Stimulated activated CD4-positive, alpha-beta T cell treated with anti-CD3 and anti-CD28 coated beads, TNF-alpha, amount 100 ng/mL, for 1 hour (primary cell): ENCODE measurements at places on chromosomes 16 and 17.

GRCh38 chr17:52134641-52135040, 23.9 kb downstream of the CA10 start:
- no peak for DNase-seq

- peak; percentile 58 for DNase-seq
Observed at GRCh38 chr17:77882481-77883212, 75.9 kb upstream of the TNRC6C start.

DNA sequence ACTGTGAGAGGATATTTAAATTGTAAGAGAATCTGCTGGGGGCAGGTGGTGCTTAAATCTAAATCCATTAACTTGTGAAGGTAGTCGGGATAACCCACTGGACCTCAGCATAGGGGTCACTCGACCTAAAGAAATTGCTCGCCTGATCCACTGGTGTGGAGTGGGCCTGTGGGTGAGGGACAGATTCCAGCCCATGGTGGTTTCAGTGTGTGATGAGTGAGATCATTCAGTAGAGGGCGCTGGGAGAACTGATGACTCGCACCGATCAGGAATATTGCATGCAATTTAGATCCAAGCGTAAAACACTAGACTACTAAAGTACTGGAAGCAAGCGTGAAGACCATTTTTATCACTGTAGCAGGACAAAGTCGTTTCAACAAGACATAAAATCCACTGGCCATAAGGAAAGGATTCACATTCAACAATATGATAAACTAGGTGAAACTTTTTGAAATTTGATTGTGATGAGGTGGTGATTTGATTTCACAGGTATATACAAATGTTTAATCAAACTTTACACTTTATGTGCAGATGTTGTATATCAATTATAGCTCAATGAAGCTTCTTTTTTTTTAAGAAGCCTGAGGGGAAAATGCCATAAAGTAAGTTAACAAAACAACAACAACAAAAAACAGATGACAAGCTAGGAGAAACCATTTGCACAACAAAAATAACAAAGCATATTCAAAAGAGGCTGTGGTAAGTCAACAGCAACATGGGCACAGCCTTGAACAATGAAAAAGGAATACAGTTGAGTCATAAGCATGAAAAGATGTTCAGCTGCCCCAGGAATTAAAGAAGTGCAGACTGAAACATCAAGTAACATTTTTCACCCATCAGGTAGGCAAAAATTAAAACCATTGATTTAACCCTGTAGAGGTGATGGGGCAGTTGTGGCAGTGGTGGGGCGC, 7.5 kb upstream of the TMEM170A start:
- peak; percentile 14 for DNase-seq

DNA sequence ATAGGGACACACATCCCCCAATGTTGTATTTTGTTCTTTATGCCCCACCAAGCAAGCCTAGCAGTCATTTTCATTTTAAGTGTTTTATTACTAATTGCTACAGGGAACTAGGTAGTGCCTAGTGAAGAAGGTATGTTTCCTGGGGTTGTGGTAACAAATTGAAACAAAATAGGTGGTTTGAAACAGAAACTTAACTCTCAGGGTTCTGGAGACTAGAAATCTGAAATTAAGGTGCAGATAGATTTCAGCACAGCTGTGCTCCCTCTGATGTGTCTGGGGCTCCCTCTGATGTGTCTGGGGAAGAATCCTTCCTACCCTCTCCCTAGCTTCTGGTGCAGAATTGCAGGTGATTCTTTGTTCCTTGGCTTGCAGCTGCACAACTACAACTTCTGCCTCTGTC, 390.1 kb downstream of the ZFHX3 start:
- no peak for DNase-seq

DNA sequence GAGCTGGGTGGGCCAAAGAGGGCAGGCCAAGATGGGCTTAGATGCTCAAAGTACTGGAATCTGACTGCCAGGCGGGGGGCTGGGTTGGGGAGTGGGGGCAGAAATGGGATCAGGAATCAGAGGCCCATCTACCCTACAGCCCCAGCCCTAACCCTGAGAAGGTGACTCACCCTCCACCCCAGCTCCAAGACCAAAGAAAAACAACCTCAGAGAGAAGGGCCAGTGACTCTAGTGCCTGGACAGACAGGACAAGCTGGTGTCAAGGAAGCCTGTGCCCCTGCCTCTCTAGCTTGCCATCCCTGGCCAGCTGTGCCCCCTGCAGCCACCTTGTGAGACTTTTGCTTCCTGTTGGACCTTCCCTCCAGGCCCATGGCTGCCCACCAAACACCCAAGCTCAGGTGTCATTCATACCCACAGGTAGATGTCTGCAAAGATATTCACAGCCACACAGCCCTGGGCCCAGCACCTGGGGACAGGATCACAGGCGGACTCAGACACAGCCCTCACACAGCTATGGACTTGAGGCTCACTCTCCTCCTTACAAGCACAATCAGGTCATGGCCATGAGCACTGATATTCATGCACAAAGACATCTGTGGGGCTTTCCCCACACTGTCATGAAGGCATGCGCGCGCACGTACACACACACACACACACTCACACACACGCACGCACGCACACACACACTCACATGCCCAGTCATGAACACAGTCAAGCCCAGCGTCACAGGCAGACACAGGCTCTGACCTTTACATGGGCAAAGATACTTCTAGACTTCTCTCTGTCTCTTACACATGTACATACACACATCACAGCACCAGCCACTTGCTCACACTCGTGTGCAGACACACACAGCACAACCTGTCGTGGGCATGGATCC, 2.8 kb downstream of the WNT3 start:
- no peak for DNase-seq

- DNase-seq: no peak
Observed at GRCh38 chr17:40178021-40178601, 841 bp downstream of the RAPGEFL1 start.

GRCh38 chr16:48052731-48053417, 102.9 kb downstream of the ABCC12 start:
- DNase-seq: no peak

DNA sequence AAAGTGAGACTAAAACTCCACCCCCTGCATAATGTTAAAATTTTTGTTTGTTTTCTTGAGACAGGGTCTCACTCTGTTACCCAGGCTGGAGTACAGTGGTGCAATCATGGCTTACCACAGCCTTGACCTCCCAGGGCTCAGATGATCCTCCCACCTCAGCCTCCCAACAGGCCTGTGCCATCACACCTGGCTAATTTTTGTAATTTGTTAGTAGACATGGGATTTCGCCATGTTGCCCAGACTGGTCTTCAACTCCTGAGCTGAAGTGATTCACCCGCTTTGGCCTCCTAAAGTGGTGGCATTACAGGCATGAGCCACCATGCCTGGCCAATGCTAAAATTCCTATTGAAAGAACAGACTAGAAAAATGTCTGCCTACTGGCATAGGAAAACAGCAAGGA, 103.8 kb downstream of the TRIM37 start:
- DNase-seq: no peak

DNA sequence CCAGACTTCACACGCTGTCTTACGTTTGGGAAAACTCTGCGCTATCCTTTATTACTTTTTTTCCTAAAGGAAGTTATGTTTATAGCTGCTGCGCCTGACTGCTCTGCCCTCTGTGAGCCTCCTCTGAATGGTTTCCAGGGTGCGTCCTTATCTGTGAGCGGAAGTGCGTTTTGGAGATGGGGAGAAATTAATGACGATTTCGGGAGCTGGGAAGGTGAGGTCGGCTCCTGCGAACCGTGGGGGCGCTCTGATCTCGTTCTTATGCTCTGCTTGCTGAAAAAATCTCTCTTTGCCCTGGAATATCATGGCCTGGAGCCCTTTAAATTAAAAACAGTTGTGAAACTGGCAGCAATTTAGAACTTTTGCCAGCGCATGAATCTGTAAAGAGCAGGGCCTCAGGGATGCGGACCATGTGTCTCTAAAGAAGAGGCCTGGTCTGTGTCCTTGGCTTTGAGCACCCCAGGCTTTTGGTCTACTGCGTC, 135.7 kb upstream of the ZFHX3 start:
- DNase-seq: no peak

DNA sequence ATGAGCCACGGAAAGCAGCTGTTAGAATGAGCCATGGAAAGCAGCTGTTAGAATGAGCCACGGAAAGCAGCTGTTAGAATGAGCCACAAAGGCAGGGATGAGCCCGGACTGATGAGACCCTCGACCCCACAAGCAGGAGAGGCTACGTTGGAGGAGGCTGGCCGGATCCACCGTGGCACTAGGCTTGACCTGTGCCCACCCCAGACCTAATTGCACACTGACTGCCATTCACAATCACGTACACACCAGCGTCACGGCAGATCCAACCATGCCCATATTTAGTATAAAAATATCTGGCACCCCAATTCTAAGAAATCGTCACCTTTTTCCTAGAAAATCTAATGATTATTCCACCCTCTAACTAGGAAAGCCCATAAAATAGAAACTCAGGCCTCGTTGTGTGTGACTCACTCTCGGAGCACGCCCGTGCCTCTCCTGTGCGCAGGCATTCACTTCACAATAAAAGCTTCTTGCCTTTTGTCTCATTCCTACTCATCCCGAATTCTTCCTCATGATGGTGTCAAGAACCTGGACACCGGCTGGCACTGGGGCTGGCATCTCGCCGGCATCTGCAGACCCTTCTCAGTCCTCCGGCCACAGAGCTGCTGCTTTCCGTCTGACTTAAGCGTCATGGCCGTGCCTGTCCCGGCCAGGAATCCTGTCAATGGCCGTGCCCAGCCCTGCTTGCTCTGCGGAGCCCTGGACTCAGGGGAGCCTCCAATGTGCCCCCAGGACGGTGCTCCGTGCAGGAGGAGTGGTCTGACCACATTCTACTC, 5.5 kb upstream of the SECTM1 start:
- no peak for DNase-seq

DNA sequence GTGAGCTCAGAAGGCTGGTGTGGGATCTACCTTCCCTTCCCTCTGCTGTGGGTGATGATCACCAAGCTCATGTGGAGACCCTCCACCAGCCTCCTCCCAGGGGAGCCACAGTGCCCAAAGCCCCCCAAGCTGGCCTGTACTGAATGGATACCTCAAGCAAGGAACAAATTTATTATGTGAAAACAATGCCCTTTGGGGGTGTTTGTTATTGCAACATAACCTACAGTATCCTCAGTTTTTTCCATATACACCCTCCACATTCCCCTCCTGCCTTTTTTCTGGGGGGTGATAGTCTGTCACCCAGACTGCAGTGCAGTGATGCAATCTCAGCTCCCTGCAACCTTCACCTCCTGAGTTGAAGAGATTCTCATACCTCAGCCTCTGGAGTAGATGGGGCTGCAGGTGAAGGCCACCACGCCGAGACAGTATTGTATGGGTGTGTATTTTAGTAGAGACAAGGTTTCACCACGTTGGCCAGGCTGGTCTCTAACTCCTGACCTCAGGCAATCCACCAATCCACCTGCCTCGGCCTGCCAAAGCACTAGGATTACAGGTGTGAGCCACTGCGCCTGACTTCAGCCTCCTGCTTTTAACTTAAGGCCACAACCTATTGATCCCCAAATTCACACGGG, 215.9 kb downstream of the CPPED1 start:
- no peak for DNase-seq

DNA sequence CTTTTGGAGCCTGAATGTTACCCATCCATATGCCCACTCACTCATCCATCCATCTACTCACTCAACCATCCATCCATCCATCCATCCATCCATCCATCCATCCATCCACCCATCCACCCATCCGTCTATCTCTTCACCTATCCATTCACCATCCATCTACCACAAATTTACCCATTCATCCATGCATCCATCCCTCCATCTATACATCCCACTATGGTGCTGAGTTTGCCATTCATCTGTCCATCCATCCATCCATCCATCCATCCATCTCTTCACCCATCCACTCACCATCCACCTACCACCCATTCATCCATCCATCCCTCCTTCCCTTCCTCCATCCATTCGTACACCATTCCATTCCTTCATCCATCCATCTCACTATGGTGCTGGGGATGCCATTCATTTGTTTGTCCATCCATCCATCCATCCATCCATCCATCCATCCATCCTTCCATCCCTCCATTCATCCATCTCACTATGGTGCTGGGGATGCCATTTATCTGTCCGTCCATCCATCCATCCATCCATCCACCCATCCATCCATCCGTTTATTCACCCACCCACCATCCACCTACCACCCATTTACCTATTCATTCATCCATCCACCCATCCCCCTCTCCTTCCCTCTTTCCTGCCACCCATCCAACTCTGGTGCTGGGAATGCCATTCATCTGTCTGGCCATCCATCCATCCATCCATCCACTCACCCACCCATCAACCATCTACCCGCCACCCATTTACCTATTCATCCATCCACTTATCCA, 39.7 kb downstream of the RGS9 start:
- no peak for DNase-seq

DNA sequence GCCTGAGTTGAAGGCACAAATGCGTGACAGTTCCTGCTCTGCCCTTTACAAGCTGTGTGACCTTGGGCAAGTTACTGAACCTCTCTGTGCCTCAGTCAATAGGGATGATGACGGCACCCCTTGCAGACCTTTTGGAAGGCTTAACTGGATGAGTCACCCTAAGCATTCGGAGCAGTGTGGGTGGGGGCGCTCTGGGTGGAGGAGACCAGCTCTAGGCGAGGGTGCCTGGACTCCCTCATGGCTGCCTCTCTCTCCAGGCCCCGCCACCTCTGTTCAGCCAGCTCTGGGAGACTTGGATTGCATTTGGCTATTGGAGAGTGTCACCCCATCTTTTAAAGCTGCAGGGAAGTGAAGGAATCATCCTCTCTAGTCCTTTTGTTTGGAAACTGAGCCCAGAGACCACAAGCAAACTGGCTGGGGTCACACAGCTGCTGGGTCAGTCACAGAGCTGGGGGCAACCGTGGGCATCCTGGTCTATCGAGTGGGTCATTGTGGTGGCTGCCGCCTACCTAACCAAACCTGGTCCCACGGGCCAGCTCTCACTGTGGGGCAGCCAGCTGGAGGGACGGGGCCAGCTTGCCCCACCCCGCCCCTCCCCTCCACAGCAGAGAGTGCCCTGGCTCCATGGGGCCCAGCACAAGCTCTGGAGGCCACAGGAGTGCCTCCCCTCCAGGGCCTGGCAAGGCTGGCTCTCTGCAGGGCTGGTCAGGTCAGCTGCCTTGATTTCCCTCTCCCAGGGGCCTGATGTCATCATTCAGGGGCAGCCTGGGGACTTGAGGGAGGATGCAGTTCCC, 20.2 kb upstream of the GSE1 start:
- DNase-seq: no peak

DNA sequence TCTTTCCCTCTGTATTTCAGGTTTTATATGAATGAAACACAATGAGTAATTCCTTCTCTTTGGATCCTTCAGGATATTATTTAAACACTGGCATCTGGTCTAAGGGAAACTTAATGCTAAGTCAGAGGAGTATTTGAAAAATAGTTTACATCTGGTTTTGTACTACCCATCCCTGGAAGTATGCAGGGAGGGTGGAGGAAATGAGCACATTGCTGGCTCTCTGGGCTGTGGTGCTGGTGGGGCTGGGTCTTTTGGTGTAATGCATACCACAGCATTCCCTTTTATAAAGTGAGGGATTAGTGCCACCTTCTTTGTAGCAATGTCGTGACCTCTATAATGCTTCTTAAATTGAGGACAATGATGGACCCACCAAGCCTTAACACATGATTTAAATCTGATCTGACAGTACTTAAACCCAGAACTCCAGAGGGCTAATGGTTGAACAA, 105.5 kb upstream of the AXIN2 start:
- DNase-seq: no peak
